ENCODE measurements at places on chromosomes 12 and 14.

- no peak for DNase-seq
Observed at GRCh38 chr12:97288531-97288930, 174.1 kb upstream of the RMST start.

DNA sequence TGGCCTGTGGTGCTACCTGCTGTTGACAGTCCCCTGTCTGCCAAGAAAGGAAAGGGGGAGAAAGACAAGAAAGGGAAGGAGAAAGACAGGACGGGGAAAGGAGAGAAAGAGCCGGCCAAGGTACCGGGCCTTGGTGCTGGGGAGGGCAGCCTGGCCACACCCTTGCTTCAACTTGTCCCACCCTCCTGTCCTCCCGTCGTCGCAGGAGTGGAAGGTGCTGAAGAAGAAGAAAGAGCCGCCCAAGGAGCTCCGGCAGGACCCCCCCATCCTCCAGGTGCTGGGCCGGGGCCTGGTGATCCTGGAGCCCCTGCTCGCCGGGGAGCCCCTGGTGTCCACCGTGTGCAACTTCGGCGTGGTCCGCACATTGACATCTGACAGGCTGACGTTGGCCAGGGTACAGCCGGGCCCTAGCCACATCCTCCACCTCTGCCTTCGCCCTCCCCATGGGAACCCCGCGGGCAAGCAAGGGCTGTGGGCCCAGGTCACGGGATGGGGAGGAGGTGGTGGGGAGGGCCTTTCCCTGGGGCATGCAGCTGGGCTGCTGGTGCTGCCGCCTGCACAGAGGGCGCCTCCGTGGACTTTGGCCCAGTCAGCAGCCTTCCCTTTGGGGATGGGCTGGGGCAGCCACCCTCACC lies 2.9 kb upstream of the B3GNT4 start:
- DNase-seq = no peak

DNA sequence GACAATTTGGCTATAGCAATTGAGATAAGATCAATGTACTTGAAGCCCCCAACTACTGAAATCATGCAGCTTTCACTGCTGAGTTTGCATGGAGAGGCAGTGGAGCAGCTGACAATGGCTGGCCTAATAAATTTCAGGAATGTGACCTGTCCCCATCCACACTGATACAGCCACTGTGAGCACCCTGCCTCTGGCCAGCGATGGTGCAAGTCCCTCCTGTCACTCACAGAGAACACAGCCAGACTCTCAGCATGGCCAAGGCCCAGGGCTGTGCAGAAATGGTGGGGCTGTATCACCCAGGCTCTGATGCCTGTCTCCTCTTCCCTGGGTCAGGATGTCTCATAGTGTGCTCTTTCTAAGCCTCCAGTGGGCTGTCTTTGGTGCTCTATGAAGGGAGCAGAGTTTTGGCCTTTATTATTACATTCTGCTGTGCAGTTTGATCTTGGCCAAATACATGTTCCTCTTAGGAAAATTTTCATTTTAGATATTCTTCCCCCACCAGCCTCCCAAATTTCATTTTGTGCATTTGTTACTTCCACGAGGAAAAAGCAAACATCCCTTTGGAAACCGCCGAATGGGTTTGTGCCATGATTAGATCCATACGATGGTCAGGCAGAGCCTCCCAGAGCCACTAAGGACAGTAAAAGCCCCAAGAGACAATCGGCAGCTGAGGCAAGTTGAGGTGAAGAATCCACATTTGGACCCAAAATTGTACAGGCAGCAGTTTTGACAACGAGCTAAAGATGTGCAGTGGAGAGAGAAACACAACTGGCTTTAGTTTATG lies 85.1 kb upstream of the WSCD2 start:
- no peak for DNase-seq

DNA sequence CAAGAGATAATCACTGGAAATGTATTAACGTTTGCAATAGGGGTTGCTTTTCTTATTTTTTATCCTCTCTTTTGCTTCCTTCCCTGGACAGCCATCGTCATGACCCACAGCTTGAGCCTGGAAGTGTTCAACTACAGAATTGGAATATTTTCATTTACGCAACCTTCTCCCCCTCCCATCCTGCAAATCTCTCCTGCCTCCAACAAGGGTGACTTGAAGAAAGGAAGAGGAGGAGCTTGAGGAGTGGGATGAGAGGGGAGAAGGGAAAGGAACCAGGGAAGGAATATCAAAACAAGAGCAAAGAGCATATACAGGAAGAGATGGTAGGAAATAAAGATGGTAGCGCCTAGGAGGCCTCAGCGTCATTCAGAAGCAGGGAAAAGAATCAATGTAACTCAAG lies 1.6 kb upstream of the MANSC4 start:
- no peak for DNase-seq

GRCh38 chr12:122265886-122266229 lies 436 bp downstream of the VPS33A start:
- DNase-seq = no peak

DNA sequence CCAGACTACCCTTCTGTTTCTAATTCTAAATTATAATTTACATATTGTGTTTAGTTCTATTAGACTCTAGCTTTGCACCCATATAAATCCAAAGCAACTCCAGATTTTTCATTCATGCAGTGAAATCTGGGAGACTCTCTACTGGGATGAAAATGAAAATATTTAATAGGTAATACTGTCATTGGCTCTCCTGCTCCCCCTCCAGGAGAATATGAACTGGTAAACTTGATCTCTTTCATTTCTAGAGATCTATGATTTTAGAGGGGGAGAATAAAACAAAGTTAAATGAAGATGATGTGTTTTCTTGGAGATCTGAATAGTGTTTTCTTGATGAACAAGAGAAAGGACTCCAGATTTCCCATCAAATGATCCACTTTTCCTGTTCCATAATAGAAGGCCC lies 104.3 kb upstream of the TMCC3 start:
- DNase-seq = no peak

DNA sequence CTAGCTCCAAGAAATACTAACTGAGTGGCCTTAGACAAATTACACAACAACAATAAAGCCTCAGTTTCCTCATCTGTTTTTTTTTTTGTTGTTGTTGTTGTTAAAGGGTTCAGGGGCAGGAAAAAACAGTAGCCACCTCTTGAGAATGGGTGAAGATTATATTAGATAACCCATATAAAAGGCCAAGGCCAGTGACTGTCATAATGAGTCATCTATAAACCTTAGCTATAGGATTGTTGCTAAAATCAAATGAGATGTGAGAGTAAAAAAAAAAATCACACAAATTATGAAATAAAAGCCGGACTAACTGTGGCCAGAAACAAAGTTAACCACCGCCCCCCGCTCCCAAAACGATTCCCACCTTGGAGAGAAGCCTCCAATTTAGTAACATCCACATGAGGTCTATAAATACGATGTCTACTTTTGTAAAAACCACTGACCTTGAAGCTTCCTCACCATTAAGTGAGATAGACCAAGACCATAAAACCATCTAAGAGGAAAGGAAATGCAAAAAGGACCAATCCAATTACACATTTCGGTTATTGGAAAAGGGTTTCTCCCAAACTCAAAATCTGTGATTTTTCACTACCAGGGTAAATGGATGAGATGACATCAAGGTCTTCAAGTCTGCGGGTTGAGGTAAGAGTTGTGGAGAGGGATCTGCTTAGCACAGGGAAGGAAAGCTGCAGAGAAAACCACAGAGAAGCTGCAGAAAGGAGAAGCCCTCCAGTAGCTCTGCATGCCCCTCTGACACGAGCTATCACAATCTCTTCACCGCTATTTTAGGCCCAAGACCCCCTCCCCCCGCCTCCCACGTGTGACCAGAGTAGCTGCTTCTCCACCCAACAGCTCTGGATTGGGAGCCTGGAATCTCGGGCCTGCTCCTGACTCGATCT lies 1.0 kb downstream of the NAA25 start:
- no peak for DNase-seq

DNA sequence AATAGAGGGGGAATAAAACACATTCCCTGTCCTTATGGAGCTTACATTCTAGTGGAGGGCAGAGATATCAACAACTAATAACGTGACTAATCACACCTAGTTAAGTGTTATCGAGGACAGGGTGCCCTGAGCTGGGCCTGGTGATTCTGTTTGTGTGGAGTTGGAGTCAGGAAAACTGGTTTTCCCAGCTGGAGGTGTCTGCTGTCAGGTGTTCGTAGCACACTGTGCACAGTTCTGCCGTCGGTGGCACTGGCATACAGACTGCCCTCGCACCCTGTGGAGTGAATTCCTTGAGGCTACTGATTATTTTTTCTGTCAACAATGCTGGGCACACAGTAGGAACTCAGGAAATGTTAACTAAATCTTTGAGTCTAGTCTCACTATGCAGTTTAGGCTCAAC lies 900 bp upstream of the MTERF2 start:
- no peak for DNase-seq

GRCh38 chr14:34649344-34649743 lies 19.4 kb upstream of the SNX6 start:
- no peak for DNase-seq
